ENCODE measurements at places on chromosomes 7 and 10.

GRCh38 chr7:6558837-6559236, 7.6 kb upstream of the GRID2IP start:
- DNase-seq = no peak

GRCh38 chr7:28739128-28739527, 219.0 kb downstream of the TRIL start:
- DNase-seq = no peak

- peak; percentile 58 for DNase-seq
Observed at GRCh38 chr10:5584895-5585516, 60.2 kb downstream of the CALML3 start.

GRCh38 chr10:4982764-4983226, 19.6 kb downstream of the AKR1C1 start:
- no peak for DNase-seq

DNA sequence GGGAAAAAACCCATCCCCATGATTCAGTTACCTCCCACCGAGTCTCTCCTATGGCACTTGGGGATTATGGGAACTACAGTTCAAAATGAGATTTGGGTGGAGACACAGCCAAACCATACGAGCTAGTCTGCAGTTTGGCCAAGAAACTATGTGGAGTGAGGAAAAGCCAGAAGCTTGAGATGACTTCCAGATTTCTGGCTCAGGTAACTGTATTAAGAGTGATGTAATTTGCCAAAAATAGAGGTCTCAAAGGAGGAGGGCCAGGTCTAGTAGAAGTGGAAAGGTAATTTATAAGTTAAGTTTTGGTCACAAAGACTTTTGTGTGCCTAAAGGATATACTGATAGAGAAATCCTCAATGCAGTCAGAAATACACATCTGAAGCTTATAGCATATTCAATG, 279.7 kb upstream of the MGMT start:
- DNase-seq = no peak

GRCh38 chr7:117011419-117012260, 58.3 kb downstream of the ST7 start:
- no peak for DNase-seq

DNA sequence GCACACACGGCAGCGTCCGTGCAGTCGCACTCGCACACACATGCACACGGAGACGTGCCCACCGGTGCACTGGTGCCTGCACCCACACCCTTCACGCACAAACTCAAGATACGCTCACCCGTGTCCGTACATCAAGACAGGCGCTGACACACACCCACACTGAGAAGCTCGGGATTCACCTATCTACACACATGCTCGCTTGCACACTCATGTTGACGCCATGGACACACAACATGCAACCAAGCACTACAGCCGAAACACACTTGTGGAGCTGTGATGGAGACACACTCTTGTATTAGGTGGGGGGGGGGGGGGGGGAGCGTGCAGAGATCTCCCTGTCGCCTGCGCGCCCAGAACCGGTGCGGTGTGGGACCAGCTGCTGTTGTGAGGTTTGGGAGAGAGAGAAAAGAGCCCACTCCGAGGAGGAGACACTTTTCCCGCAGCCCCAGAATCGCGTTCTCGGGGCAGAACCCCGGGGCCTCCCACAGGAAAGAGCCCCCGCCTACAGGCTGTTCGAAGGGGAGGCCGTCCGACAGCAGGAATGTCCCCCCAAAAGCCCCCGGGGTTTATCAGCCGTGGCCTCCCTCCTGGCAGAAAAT, 605 bp upstream of the NFKB2 start:
- peak; percentile 42 for DNase-seq

GRCh38 chr7:93142127-93142526, 6.1 kb downstream of the SAMD9L start:
- no peak for DNase-seq

GRCh38 chr7:112092709-112093395, 113.3 kb downstream of the DOCK4 start:
- DNase-seq = no peak

- DNase-seq = no peak
Observed at GRCh38 chr7:30177186-30177585, 42.4 kb downstream of the MTURN start.

DNA sequence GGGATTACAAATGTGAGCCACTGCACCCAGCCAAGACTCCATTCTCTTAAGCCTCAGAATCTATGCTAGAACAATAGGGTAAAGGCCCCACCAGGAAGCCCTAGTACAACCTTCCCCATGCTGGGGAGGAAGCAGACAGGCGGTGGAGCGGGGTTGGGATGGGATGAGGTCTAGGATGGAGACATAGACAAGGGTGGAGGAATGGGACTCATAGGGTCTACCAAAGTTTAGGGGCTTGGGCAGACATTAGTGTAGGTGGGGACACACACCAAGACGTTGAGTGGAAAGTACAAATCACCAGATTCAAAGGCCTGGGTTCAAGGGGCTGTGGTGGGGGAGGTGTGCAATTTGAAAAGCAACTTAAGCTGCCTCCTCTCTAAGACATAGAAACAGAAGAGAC, 19.3 kb downstream of the PRSS2 start:
- DNase-seq = no peak

DNA sequence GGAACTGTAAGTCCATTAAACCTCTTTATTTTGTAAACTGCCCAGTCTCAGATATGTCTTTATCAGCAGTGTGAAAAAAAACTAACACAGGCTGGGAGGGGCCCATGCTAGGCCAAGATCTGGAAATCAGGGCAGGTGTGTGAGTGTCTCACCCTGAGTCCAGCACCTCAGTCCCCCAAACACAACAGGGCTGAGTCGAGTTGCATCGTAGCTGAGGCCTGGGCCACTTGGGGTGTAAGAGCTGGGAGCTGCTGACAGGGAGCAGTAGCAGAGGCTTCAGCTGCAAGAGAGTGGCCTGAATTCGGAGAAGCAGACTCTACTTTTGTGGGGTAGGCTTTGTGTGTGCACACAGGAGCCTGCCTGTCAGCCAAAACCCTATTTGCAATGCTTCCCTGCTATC, 553.1 kb downstream of the PTPRN2 start:
- DNase-seq = no peak

GRCh38 chr10:93149761-93150160, 76.1 kb downstream of the CYP26A1 start:
- DNase-seq = no peak

DNA sequence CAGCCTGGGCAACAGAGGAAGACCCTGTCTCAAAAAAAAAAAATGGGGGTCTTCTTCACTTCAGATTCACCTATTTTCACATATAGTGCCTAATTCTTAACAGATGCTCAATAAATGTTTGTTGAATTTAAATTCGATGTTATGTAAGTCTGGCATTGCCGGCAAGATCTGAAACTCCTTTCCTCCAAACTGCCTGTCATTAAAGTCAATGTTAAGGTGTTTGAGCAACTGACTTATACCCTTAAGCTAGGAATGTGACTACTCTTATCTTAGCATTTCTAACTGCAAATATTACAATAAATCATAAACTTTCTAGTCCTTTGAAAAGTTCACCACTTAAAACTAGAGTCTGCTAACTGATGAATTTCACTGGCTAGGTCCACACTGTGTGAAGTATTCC, 95.2 kb downstream of the NRP1 start:
- DNase-seq = no peak

DNA sequence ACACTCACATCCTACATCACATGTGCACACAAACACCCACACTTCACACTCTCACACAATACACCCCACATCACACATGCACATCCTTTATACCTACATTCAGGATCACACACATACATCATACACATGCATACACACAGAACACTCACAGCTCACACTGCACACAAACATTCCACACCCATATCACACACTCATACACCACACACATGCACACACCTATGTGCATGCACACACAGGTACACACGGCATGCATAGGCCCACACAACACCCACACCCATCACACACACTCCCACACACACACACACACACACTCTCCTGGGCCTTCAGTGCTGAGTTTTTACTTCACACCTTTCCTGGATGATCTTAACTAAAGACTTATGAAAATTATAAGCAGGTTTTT, 220.5 kb downstream of the DNAJB6 start:
- no peak for DNase-seq
